ENCODE measurements at places on chromosomes 5 and 9. TPM values are rescaled to one million over a fixed set of nuclear protein-coding genes. Genes with fewer than 3 reads are reported as not detected.

The SPATA24 gene
- total RNA-seq: 24.1 TPM

- no peak for DNase-seq
Observed at GRCh38 chr9:5999443-6000101, 15.9 kb downstream of the RANBP6 start.

- DNase-seq: no peak
Observed at GRCh38 chr5:37847978-37848425, 8.2 kb upstream of the GDNF start.

DNA sequence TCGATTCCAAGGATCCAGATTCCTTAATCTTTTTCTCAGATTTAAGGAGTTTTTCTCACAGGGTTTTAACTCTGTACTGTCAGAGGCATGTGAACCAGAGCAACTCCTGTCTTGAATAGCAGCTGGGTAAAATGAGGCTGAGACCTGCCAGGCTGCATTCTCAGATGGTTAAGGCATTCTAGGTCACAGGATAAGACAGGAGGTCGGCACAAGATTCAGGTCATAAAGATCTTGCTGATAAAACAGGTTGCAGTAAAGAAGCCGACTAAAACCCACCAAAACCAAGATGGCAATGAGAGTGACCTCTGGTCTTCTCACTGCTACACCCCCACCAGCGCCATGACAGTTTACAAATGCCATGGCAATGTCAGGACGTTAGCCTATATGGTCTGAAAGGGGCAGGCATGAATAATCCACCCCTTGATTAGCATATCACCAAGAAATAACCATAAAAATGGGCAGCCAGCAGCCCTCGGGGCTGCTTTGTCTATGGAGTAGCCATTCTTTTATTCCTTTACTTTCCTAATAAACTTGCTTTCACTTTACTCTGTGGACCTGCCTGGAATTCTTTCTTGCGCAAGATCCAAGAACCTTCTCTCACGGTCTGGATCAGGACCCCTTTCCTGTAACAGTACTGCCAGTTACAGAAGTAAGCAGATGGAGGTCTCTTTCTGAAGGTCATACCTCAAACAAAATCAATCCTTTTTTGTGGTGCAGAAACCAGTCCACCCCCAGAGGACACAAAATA is 87.1 kb downstream of the SLC38A9 start:
- no peak for DNase-seq

DNA sequence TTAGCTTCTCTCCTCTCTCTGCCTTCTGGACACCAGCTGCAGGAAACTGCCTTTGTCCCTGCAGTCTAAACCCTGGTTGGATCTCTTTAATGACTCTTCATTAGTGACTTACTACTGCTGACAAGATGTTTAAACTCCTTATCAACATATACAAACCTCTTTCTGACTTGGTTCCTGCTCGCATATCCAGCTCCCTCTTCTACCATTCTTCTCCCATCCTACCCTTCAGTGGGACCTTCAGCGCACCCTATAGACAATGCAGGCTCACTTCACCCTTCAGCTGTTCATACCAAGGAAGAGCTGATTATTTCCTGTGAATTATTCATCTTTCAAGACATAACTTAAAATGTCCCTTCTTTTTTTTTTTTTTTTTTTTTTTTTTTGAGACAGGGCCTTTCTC is 436.5 kb downstream of the KIAA0825 start:
- DNase-seq: no peak

GRCh38 chr9:114053246-114054005 is 24.7 kb downstream of the AMBP start:
- DNase-seq: no peak
